Stimulated activated CD4-positive, alpha-beta T cell treated with anti-CD3 and anti-CD28 coated beads, Interleukin-4, amount 100 ng/mL, for 48 hours (primary cell): ENCODE measurements at places on chromosomes 4 and X.

DNA sequence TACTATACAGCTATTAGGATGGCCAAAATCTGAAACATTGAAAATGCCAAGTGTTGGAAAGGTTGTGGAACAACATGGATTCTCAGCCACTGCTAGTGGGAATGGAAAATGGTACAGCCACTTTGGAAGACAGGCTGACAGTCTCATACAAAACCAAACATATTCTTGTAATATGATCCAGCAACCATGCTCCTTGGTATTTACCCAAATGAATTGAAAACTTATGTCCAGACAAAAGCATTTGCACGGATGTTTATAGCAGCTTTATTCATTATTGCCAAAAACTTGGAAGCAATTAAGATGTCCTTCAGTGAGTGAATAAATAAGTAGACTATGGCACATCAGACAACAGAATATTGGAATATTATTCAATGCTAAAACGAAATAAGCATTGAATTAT is 105.8 kb upstream of the DCLK2 start:
- no peak for DNase-seq

- DNase-seq = no peak
These were observed 1159.5 kb downstream of the ADGRL3 start for GRCh38 chr4:62359441-62360155.

- DNase-seq = no peak
These were observed 278.4 kb downstream of the CAMK2D start for GRCh38 chr4:113483131-113483530.

GRCh38 chr4:158314756-158315487 is 104.6 kb downstream of the TMEM144 start:
- DNase-seq = no peak

- no peak for DNase-seq
These were observed 105.3 kb downstream of the KDR start for GRCh38 chr4:55020131-55020530.

GRCh38 chrX:109294097-109294814 is 187.6 kb downstream of the GUCY2F start:
- DNase-seq = no peak

DNA sequence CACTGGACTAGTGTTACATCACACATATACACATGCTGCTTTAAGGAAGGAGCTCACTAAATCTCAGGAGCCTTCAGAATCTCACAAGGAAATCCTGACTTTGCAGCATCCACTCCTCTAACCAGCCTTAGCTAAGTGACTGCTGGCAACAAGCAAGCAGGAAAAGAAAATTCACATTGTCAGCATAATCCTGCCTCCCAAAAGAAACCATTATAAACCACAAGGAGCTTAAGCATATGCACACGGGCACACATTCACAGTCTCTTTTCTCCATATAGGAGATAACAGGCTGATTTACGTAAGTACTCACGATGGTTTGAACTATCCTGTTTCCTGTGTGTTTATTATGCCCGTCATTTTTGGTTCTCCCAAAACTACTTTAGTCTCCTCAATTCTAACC is 136.3 kb downstream of the TMEM144 start:
- no peak for DNase-seq

GRCh38 chr4:113407409-113407808 is 354.1 kb downstream of the CAMK2D start:
- DNase-seq = no peak

GRCh38 chr4:160819791-160820190 is 1344.0 kb downstream of the FSTL5 start:
- no peak for DNase-seq

GRCh38 chr4:181991369-181992108 is 251.7 kb upstream of the TENM3 start:
- no peak for DNase-seq

DNA sequence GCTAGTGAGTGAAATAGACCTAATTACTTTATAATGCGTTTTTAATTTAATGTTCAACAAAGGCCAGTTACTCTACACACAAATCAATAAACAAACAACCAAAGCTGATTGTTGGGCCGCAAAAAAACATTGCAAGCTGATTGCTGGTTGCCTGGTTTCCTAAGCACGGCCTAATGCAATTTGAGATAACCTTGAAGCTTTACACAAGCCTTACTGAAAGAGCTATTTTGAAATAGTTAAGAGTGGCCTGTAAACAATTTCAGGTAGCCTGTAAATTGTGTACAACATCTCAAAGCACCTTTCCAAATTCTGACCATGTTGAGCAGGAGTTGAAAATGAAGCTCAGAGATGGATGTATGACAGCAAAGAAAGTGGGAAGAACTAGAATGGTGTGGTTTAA is 17.5 kb upstream of the CXorf66 start:
- DNase-seq = no peak

- DNase-seq = no peak
These were observed 108.1 kb upstream of the STOX2 start for GRCh38 chr4:183797011-183797444.

DNA sequence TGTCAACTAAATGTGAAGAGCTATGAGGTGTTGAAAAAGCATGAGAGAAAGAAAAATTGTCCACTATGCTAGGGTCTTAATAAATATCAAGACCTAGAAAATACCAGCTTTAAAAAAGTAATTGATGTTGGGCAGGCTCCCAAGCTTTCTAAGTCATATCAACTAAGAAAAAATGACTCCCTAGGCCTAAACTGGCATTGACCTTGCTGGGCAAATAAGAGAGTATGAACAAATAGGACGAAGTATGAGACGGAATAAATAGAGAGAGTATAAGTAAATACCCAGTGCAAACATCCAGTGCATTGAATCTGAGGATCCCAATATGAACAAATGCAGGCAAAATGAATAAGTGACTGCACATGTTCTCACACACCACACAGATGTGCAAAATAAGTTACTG is 3.2 kb downstream of the KDR start:
- no peak for DNase-seq

GRCh38 chr4:113050371-113050755 is 910 bp downstream of the ANK2 start:
- no peak for DNase-seq

DNA sequence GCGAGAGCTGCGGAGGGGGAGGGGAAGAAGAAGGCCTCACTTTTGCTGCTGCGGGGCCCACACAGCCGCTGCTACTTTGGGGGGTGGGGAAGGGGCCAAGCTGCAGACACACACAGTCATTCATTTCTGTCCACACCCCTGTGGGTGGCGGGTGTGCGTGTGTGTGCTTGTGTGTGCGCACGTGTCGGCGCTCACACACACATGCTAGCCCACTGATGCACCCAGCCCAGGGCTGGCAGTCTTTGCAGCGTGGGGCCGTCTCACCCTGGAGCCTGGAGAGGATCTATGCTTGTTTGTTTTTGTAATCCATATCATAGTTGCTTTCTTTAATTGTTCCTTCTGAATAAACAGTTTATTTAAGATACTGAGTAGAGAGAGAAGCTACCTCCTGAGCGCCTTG is 4.0 kb downstream of the DUSP9 start:
- DNase-seq = no peak

DNA sequence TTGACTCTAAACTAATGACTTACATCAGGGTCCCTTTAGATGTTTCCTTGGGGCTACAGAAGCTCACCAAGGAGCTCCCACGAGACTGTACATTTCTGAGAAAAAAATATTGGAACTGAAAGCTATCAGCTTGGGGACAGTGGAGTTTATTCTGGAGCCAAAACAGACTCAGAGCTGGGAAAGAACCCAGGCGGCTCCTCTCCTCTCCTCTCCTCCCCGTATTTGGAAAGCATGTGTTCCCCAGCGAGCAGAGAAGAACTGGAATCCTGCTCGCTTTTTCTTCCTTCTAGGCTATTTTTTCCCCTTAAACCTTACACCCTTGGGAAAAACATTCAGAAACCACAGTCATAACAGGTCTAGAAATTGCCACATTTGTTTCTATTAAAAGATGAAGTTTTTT is 4.3 kb upstream of the MAP7D3 start:
- no peak for DNase-seq

- no peak for DNase-seq
These were observed 163.3 kb upstream of the PRDX4 start for GRCh38 chrX:23503835-23504539.

GRCh38 chr4:32775049-32775448 is 2054.9 kb downstream of the PCDH7 start:
- DNase-seq = no peak

- no peak for DNase-seq
These were observed 63.1 kb downstream of the SLC10A7 start for GRCh38 chr4:146458594-146458993.

DNA sequence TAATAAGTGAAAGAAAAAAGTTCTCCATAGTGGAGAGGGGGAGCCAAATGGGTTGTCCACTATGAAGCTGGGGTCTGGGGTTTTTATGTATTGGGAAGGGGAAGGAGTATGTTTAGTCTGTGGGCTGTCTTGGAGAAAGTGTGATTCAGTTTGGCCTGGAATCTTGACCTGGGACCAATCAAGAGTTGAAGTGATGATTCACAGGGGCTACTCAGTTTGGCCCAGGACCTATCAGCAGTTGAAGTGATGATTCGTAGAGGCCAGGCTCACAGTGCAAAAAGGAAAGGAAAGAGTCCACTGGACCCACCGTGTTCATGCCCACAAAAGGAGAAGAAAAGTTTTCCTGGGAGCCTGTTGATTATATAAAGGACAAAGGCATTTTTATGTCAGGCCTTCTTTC is 47.3 kb upstream of the RAB9B start:
- DNase-seq = no peak

DNA sequence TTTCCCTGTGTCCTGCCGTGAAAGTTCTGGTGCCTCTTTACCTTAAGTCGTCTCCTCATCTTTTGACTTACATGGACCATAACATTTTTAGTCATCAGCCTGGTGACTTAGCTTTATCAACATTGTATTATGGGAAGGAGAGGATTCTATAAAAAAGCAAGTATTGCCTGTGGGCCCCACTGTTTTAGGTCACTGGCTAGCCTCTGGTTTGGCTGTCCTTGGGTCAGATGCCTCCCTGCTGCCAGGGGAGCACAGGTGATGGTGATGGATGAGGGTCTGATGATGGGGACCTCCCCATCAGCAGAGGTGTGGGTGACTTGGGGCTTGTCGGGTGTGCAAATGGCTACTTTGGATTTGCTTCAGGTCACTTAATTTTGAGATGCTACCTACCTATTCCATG is 51.8 kb downstream of the FAM193A start:
- no peak for DNase-seq

DNA sequence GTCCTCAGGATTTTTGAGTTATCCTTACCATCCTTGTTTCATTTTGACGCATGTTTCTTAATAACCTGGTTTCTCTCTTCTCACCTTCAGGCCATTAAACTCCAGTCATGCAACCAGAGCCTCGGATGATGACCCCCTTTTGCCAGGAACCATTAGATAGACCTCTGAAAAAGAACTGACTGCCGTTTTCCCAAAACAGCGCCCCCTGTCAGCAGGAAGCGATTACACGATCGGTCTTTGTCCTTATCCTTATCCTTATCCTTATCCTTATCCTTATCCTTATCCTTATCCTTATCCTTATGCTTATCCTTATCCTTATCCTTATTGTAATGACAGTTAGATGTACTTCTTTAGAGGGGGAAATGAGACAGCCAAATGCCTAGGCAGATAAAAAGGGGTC is 148.4 kb upstream of the ITM2A start:
- no peak for DNase-seq

DNA sequence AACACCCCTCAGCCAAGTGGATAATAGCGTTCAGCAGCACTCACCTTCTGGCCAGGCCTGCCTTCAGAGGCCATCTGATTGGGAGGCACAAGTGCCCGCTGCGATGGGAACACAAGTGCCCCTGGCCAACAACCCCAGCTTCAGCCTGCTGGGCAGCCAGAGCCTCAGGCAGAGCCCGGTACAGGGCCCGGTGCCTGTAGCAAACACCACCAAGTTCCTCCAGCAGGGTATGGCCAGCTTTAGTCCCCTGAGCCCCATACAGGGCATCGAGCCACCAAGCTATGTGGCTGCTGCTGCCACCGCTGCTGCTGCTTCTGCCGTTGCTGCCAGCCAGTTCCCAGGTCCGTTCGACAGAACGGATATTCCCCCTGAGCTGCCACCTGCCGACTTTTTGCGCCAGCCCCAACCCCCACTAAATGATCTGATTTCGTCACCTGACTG is 55.9 kb upstream of the MTM1 start:
- no peak for DNase-seq

GRCh38 chr4:60581919-60582536 is 618.1 kb upstream of the ADGRL3 start:
- DNase-seq = no peak

DNA sequence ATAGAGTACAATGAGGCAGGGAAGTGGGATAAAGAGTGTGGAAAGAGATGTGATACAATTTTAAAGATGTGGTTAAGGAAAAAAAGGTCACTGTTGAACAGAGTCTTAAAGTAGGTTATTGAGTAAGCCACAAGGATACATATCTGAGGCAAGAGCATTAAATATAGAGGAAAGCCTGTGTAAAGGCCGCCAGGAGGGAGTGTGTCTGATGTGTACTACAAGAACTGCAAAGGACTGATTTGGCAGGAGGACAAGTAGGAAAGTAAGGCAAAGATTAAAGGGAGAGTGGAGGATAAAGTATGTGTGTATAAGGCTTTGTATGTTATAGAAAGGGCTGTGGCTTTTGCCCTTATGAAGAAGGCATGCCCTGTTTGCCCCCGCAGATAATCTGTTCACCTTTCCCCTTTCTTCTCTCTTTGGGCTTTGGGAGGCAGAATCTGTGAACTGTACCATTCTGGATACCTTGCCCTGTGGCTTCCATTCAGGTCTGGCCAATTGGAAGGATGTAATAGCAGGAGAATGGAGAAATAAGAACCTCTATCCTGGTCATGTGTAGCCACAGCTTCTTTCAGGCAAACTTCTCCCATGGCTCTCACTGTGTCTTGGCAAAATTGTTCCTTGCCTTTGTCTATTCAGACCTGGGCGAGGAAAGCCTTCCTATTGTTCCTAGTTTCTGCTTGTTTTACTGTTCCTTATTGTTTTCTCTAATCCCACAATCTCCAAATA is 68.9 kb upstream of the FAM47B start:
- no peak for DNase-seq

DNA sequence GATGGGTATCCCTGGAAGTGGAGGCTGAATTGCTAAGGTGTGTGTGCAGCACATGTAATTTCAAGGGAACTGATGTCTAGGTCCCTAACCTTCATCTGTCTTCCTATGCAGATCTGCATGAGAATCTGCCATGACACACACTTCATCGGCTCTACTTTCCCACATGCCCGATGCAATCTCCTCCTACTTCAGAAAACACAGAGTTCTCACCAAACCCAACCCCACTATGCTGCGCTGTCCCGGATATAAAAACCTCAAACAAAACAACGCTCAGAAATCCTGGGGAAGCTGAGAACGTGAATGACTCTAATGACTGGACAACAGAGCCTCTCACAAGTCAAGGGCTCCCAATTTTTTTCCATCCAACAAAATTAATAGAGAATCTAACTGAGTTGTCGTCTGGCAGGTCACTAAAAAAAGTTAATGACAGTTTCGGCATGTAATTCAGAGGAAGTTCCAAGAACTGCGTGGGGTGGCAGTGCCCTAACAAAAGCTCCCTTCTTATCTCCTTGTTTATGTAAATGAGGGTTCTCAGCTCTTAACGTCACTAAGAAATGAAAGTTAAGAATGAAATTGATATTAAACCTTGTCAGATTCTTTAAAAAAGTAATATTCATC is 39.0 kb downstream of the STX18 start:
- DNase-seq = no peak

- no peak for DNase-seq
These were observed 24.6 kb upstream of the BCLAF3 start for GRCh38 chrX:20015422-20015821.

- no peak for DNase-seq
These were observed 342.8 kb downstream of the DMD start for GRCh38 chrX:32868524-32868895.

- DNase-seq = no peak
These were observed 1053.0 kb upstream of the IGFBP7 start for GRCh38 chr4:58163156-58163555.
